ENCODE measurements at places on chromosomes 2 and 18.

DNA sequence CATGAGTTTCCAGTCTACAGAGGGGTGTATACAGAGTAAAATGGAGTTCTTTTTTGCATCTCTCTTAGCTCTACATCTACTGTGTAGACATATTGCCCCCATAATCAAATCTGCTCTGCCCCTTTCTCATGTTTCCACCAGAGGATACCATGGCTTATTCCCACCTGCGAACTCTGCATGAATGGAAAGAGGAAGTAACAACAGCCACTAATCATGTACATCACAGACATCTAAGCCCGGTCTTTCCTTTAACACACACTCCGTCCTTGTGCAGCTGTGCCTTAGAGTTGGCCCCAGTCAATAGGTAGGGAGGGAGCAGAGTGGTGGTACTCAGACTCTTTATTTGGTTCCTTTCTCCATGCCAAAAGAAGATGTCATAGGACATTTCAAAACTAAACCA lies 147.3 kb upstream of the NRP2 start:
- no peak for DNase-seq

- no peak for DNase-seq
Measured at GRCh38 chr2:15711126-15711860, 119.6 kb downstream of the DDX1 start.

DNA sequence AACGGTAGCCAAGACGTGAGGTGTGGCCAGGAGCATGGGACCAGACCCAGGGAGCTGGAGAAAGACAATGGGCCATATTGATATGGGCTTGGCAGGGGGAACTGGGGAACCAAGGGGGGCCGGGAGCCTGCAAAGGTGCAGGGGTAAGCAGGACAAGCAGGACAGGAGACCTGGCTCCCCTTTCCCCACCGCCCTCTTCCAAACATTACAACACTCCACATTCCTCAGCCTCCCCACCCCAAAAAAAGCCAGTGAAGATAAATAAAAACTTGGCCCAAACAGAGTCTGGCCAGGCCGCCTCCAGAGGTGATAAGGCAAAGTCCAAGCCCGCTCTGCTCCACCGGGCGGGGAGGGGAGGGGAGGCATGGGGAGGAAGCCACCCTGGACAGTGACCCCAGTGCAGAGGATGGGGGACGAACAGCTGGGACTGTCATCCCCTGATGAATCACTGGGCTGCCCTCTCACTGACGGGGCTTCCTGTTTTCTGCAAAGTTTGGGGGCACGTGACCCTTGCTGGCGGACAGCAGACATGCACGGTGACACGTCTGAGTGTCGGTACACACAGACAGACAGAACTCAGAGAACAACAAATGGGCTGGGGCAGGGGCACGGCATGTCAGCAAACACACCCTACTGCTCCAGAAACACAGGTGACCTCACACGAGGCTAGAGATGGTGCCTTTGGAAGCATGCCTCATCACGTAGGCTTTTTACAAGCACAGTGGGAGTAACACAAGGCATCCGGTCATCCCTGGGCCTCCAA lies 100.2 kb downstream of the TNS1 start:
- no peak for DNase-seq

- no peak for DNase-seq
Measured at GRCh38 chr2:223052548-223053483, 826 bp downstream of the KCNE4 start.

Measured in SK-N-MC (cell line).